ENCODE measurements at places on chromosomes 3 and 15.

DNA sequence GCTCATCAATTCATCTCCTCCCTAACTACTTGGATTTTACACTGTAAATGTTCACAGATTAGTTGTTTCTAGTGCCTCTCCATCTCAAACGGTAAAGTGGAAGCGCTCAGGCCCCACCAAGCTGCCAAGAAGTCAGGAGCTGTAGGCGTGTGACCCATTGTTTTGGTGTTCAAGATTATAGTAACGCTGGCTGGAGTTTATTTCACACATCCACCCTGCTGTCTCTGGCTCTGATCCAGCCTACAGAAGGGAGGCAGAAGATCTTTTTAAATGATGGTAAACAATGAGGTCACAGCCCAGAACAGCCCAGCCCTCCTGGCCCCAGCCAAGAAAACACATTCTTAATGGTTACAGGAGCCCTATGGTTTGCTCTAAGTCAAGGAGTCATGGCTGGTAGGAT is 25.7 kb upstream of the GALNT15 start:
- peak; percentile 53 for DNase-seq

- DNase-seq = peak; percentile 41
Observed at GRCh38 chr3:101531473-101532086, 18.6 kb upstream of the SENP7 start.

DNA sequence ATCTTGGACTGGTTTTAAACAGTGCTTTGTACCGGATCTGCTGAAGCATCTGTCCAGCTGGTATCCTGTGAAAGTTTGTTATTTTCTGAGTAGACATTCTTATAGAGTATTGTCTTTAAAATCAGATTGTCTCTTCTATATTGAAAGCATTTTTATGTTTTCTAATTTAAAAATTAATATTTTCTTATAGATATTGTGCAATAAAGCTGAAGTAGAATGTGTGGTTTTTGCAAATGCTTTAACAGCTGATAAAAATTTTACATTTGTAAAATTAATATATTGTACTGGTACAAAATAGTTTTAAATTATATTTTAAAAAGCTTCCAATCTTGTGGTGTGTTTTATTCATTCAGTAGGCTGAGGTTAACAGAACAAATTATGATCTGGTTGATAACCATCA is 31.9 kb downstream of the SGO1 start:
- DNase-seq = no peak

GRCh38 chr3:153601374-153601853 is 439.4 kb downstream of the RAP2B start:
- no peak for DNase-seq

DNA sequence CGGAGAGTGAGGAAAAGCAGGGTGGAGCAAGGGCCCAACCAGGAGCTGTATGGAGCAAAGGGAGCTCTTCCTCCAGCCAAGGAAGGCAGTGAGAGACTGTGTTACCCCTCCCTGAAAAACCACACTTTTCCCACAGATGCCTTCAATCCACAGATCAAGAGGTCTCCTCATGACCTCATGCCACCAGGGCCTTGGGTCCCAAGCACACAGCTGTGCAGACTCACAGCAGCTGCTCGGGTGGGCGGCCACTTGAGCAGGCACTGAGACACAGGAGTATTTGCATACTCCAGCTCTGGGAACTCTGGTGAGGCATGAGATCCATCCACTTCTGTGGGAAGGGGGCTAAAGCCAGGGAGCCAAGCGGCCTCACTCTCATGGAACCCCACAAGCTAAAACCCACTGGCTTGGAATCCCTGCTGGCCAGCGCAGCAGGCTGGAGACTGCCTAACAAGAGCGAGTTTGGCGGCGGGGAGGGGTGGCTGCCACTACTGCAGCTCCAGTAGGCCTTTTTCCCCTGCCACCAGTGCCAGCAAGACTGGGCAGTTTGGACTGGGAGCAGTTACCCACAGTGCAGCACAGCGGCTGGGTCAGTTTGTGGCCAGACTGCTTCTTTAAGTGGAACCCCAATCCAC is 880.6 kb upstream of the ARPP21 start:
- no peak for DNase-seq

GRCh38 chr3:40923143-40923542 is 276.2 kb upstream of the CTNNB1 start:
- DNase-seq = no peak

DNA sequence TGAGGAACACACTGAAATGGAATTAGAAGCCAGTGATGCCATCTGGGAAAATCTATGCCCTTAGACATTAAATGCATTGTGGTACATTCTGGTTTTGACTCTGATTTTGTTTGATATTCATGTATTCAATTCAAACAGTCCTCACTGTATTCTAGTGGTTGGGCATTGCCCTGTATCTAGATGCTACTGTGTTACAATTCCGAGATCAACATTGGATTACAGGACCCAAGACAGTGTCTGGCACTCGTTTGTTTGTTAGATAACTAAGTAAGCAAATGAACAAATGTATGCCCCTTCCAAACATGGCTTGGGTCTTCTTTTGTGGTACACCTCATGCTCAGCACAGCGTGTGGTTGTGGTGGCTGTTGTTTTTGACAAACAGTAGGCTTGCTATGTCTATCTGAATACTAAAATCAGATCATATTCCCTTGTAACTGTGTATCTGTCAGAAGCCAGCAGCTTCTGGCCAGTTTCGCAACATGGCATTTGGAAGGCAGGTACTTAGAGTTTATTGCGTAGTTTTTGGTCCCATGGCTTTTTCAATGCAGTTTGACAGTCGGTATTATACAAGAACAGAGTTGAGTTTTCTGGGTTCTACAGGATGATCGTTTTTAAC is 5.7 kb downstream of the FILIP1L start:
- DNase-seq = no peak

DNA sequence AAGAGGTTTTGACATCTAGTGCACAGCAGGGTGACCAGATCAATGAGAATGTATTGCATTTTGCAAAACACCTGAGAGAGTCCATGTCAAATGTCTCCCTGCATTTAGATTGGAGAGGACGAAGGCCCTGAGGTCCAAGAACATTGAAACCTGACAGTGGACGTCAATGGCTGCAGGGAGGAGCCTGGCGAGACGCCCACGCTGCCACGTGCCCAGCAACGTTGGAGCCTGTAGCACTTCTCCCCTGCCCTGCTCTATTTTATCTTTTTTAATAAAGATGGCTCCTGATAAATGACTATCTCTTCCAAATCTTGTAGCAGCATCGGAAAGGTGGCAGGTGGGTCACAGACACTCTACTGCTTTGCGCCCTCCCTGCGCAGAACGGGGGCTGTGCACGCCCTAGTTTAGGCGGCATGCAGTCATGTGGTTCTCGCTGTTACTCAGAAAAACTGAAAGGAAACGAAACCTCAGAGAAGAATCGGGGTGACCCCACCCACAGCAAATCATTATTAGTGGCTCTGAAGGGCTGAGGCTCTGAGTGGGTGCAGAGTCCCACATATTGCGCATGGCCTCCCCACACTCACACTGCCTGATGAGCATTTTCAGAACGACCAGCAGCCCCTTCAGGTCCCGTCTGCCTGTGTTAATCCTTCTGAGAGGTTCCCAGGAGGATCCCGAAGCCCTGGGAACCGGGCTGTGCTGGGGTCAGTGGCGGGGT is 62.5 kb upstream of the TAMM41 start:
- no peak for DNase-seq

GRCh38 chr3:104245981-104246380 is 1120.7 kb upstream of the ALCAM start:
- DNase-seq = no peak

- no peak for DNase-seq
Observed at GRCh38 chr15:50888054-50888453, 20.4 kb upstream of the AP4E1 start.

GRCh38 chr15:67003586-67003985 is 61.8 kb upstream of the SMAD3 start:
- peak; percentile 60 for DNase-seq

GRCh38 chr3:43246976-43247375 is 39.4 kb upstream of the SNRK start:
- no peak for DNase-seq

DNA sequence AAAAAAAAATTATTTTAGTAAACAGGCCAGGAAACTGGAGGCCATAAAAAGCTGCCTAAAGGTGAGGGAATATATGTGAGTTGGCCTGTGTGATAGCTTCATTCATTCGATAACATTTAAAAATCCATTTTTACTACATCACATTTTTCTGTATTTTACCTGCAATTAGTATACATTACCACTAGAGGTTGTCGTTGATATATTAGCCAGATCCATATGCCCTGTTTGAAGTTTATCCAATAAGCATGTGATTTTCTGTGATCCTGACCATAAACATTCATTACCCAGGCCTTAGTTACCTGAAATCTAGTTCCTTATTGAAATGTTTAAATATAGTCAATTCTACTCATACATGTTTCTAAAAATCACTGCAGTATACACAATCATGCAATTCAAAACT is 71.4 kb downstream of the ARNT2 start:
- DNase-seq = no peak

- DNase-seq = no peak
Observed at GRCh38 chr3:46599590-46599989, 12.7 kb upstream of the FAM240A start.

DNA sequence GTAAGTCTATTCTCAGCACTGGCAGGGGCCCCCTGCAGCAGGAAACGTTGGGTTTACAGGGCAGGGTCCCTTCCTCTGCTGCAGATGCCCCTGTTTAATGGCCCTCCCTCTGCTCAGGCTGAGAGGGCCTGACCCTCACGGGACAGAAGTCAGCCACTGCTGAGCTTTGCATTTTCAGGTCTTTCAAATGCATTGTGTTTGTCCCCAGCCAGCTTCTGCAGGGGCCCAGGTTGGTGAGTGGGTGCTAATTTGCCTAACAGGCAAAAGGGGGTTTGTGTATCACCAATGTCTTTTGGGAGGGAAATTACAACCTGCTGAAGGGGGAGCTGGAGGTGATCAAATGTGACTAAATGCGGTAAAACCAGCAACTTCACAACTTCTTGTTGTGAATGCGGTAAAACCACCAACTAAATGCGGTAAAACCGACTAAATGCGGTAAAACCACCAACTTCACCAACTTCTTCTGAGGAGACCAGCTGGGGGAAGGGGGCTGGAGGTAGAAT is 44.8 kb upstream of the UBE2E1 start:
- DNase-seq = no peak

DNA sequence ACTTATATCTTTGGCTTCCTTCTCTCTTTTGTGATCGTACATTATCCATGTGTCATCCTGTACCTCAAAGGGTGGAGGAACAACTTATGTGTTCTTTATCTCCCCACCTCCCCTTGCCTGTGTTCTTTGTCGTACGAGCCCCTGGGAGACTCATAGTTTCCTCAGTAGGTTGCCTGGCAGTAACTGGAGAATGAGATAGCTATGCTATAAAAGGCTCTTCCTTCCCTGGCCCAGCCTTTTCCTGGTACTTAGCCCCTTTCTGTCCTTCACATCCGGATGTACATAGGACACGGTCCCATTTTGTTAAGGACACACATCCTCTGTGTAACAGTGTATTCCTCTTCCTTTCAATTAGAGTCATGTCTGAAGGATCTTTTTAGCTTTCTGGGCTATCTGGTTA is 32.1 kb downstream of the PLCL2 start:
- DNase-seq = no peak

GRCh38 chr3:159882367-159882766 is 106.3 kb upstream of the IL12A start:
- DNase-seq = no peak

- DNase-seq = no peak
Observed at GRCh38 chr15:89109238-89109637, 21.0 kb downstream of the ABHD2 start.

GRCh38 chr3:181941250-181941649 is 229.5 kb downstream of the SOX2 start:
- DNase-seq = no peak

DNA sequence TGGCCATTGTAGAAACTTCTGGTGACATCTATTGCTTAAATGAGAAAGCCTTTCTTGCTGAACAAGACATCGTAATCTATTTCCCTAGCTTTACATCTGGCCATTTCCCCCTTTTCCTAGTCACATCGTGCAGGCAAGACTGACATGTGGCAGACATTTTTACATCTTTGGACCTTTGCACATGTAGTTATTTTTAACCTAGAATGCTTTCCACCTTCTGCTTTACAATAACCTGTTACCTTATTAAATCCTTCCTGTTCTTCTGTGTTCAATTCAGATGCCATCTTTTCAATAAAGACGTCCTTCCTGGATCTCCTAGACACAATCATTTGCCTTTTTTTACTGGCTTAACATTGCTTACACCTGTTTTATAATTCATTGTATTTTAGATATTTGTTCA is 343.3 kb downstream of the DIPK2A start:
- no peak for DNase-seq

DNA sequence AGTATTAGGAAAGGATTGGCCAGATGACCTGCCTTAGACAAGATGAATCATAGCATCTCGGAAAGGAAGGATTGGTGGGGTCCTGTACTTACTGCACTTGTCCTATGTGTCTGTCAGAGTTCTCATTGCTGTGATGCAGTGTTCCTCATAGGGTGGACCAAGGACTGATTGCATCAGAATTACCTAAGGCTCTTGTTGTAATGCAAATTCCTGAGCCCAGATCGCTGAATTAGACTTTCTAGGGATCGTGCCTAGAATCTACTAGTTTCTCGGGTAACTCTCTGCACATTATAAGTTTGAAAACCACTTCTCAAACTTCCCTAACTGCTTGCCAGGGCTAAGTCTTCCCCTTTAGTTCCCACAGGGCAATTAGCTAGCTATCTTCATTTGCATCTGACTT is 74.9 kb upstream of the SKOR1 start:
- DNase-seq = no peak

DNA sequence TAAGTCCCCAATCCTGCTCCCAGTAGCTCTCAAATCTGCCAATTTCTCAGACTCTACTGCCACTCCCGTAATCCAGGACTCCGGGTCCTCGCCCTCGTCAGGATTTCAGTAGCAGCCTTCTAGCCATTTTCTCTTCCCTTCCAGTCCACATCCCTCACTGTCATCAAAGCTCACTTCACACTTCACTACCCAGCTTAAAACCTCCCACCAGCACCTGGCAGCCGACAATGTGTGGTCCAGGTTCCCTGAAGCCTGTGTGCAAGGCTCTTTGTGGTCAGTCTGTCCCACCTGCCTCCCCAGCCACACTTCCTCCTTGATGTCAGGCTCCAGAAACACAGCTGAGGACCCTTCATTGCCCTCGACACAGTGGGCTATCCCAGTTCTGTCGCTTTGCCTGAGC is 304.5 kb upstream of the ROPN1 start:
- no peak for DNase-seq

- no peak for DNase-seq
Observed at GRCh38 chr15:50390554-50391264, 33.5 kb upstream of the USP8 start.

DNA sequence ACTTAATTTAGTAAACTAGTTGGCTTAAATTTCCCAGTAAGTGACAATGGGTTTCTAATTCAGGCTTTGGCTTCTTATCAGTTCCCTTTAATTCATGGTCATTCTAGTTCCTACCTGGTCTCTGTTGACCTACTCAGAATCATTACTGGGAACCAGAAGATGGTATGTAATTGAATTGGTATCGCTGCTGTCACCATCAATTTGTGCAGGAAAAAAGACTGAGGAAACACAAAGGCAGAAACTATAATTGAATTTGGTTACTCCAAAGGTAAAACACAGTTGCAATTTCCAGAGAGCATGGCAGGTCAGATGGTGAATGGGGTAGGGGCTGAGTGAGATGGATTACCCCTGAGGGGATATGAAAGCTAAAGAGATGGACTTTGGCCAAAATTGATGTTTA is 226.5 kb upstream of the GAP43 start:
- no peak for DNase-seq
